Spleen (tissue), 13 donors: ENCODE measurements at places on chromosomes 2 and 18.

GRCh38 chr2:10043256-10043905 is at the start of gene KLF11:
Gene KLF11, plus strand, starts transcription at chr2:10043550. Its CDS starts 167 bp downstream, at chr2:10043717.
- peak; percentile 96 for DNase-seq

DNA sequence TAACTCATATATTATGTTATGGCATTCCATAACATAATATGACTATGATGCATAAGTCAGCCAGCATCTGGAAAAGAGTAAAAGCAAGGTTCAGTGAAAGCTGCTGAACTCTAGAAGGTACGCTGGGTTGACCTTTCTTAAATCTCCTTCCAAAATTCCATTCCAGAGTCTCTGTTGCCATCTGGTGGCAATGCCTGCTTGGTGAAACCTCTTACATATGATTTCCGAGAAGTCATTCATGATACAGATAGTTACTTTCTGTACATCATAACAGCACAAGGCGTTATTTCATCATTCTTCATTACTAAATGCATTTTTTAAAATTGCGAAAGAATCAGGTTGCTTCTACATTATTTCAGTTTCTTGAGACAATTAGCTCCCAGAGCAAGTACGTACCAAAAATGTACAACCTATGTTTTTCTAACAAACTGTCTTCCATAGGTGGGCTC is 7.0 kb upstream of the EPG5 start:
- DNase-seq, result no peak

DNA sequence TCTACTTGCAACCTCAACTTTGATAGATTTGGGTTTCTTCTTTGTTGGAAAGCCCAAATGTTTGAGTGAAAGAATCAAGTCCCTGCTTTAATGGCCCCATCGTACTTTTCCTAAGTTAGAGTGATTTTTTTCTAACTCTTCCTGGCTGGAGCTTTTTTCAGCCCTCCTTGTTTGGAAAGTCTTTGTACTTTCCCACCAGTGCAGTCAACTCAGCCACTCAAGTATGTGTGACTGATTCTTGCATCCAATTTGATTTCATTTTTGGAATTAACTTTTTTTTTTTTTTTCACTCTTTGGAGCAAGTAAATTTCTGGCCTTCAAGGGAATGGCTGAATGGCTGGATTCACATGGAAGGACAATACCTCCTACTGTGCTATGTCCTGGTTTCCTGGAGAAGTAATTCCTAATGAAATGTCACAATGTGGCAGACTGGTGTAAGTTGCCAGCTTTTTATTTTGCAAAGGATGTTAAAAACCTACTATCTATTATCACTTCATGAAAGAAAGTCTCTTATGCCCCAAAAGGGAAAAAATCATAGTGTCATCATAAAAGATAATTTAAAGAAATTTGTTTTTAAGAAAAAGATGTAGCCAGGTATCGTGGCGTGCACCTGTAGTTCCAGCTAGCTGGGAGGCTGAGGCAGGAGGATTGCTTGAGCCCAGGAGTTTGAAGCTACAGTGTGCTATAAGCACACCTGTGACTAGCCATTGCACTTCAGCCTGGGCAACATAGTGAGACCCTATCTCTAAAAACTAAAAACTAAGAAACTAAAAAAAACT is 76.0 kb upstream of the ZFP36L2 start:
- no peak for DNase-seq

- no peak for DNase-seq
Observed at GRCh38 chr2:215723631-215724011, 287.8 kb upstream of the FN1 start.
